Small intestine (tissue), 16 donors: ENCODE measurements at places on chromosomes 3 and 15.

DNA sequence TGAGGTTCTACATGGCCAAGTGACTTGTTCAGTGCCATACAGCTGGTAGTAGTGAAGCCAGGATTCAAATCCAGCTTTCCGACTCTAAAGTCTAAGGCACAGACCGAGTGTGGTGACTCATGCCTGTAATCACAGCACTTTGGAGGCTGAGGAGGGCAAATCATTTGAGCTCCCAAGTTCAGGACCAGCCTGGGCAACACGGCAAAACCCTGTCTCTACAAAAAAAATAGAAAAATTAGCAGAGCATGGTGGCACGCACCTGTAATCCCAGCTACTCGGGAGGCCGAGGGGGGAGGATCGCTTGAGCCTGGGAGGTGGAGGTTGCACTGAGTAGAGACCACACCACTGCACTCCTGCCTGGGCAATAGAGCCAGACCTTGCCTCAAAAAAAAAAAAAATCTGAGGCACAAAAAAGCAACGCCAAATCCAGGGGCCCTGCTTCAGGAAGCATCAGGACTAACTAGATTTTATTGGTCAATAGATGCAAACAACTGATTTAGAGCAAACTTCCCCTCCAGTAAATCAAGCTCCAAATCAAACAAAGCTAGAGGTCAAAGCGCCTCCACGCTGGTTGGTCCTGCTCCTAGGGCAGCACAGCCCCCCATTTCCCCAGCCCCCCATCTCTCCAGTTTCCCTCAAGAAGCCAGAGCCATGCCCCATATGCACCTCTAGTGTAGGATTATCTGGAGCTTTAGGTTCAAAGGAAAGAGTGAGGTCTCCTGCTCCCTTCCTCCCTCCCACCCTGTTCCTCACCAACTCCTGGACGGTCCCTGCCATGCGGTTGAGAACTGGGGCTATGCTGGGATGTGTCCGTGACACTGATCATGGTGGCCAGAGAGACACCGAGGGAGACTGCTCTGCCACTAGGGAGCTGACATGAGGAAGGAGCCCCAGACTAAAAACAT, 2.9 kb upstream of the TNK2 start:
- no peak for DNase-seq

DNA sequence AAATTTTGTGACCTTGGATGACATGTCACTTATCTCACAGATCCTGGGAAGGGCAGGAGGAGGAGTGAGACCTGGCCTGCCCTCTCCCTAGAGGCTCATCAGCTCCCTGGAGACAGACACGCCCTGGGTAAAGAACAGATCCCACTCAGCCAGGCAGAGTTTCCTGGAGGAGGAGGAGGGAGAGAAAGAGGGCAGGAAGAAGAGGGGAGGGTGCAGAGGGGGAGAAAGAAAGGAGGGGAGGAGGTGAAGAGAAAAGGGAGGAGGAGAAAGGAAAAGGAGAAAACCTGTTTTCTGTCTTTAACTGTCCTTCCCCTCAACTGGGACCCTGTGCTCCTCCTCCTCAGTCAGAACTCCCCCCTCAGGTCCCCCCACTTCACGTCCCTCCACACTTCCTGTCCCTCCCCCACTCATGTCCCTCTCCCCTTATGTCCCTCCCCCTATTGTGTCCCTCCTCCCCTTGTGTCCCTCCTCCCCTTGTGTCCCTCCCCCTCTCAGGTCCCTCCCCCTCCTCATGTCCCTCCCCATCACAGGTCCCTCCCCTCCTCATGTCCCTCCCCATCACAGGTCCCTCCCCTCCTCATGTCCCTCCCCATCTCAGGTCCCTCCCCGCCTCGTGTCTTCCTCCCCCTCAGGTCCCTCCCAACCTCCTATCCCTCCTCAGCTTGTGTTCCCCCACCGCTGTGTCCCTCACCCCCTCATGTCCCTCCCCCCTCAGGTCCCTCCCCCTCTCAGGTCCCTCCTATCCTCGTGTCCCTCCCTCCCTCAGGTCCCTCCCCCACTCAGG, 52.3 kb upstream of the CGNL1 start:
- peak; percentile 93 for DNase-seq

GRCh38 chr3:161264852-161265251, 43.7 kb downstream of the NMD3 start:
- DNase-seq: no peak

DNA sequence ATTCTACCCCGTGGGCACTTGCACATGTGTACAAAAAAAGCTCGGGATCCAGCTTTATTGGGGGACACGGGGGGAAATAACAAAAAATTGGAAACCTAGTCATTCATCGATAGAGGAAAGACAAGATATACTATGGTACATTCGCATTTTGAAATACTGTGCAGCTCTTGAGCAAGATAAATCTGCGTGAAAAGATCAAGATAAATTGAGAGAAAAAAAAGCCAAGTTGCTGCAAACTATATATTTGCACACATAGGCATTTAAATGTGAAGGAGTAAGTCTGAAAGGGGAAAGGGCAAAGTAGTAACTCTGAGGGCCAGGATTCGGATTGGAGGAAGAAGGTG, 620 bp upstream of the UBR1 start:
- no peak for DNase-seq

GRCh38 chr3:25817107-25817506, 27.2 kb downstream of the OXSM start:
- peak; percentile 25 for DNase-seq

DNA sequence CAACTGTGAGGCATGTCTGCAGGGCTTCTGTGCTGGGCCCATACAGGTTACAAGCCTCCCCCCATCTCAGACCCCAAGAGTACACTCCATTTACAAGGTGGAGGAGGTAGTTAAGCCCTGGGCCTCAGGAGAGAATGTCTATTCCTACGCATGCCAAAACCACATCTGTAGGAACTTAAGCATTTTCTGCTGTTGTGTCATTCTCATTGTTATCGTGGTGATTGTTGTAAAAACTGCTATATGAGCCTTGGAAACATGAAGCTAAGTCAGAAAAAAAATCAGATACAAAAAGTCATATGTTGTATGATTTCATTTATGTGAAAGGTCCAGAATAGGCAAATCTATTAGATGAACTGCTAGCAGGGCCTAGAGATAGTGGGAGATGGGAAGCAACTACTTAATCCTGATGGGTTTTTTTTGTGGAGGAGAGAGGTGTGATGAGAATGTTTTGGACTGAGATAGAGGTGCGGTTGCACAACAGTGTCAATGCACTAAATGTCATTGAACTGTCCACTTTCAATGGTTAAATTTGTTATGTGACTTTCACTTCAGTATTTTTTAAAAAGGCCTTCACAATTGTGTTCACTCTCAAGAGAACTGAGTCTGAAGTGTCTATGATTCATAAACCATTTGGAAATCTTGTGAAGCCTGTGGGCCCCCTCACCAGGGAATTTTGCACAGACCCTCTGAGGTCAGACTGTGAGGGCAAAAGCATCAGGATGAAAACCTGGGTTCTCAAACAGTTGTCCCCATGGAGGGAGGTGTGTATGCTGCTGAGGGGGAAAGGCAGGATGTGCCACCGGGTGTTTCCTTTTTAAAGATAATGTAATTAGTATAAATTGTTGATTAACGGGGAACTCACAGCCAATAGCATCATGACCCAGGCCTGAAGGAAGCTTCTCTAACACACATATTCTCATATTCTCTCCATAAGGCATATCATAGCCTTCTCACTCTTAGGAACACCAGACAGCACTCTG, 3.2 kb downstream of the RTP3 start:
- DNase-seq: no peak

- no peak for DNase-seq
These were observed 98.3 kb downstream of the LIPC start for GRCh38 chr15:58530056-58530590.

- no peak for DNase-seq
These were observed 108.9 kb upstream of the KLF13 start for GRCh38 chr15:31217566-31218270.

DNA sequence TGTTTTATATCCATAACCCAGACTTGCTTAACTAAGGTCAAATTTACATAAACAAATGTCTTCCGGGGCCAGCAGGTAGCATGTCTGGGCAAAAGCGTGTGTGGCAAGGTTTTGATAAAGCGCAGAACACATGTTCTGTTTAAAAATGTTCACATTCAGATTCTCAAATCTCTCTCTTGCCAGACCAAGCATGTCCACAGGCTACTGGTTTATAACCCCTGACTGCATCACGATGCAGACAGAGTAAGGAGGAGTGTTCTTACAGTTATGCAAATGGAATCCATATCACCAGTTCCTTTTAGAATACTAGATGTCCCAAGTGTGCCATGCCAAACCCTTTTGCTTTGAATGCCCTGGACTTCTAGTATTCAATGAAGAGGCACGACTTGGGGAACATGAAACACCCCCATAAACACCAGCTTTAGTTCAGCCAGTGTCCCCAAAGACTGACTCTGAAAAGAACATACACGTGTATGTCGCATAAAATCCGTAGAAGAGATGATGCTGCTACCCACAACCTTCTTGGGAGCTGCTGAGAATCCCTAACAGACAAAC, 412.0 kb downstream of the CNTN4 start:
- DNase-seq: no peak

DNA sequence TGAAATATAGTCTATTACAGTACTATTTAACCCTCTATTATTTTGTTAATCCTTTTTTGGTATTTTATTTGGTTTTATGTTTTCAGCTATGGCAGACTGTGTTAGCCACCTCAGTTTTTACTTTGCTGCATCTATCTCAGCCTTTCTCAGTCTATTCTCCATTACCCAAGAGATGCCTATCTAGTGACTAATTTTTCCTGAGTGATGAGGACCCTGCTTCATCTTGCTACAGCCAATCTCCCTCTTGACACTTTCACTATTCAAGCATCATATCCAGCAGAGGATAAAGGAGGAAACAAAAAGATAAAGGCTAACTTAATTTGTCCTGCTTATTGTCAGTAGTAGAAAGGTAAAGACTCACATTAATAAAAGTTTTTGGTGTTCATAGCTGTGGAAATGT, 141.8 kb upstream of the NECTIN3 start:
- DNase-seq: no peak

GRCh38 chr3:99373088-99373845, 265.1 kb upstream of the COL8A1 start:
- DNase-seq: no peak

- no peak for DNase-seq
These were observed 15.9 kb upstream of the SLC4A7 start for GRCh38 chr3:27500035-27500434.

DNA sequence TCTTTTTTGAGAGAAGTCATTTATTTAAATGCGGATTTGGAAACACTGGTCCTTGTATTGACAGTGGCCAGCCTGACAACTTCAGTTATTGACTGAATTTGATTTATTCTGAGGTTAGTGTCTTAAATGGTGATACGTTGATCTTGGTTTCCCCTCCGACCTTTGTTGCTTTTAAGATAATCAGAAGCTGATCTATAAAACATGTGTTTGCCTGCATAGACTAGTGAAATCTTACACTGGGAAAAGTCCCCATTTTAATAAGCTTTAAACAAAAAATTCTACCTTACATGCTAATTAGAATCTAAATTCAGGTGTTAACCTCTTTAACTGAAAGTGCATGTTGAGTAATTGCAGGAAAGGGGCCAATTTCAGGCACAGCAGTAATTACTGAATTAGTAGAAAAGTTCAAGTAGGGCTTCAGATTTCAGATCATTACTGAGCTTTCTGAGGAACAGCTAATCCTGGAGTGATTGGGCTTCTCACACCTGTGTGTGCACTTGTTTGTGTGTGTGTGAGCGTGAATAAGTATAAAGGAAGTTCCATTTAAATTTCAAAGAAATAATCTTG, 221.4 kb downstream of the SOX2 start:
- DNase-seq: no peak

DNA sequence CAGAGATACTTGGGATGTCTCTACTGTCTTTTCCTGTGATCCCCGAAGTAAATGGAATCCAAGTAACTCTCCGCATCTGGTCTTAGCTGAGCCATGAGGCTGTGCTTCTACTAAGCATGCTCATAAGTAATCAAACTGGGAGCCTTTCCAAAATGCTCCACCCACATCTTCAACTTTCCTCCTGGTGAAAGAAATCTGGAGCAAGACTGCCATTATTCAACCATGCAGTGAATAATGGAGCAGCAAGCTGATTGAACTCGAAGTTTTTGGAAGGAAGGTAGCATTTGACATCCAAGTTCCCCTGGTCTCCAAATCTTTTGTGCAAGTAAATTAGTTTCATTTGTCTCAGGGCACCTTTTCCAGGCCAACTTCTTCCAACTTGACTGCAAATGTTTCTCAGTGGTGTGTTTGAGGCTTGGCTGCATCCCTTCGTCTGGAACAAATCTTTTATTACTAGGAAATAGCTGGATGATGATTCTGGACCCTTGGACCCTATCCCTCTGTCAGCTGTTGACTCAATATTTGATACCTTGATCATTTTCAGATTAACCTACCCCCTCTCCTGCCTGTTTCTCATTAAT, 19.4 kb downstream of the GXYLT2 start:
- DNase-seq: no peak

DNA sequence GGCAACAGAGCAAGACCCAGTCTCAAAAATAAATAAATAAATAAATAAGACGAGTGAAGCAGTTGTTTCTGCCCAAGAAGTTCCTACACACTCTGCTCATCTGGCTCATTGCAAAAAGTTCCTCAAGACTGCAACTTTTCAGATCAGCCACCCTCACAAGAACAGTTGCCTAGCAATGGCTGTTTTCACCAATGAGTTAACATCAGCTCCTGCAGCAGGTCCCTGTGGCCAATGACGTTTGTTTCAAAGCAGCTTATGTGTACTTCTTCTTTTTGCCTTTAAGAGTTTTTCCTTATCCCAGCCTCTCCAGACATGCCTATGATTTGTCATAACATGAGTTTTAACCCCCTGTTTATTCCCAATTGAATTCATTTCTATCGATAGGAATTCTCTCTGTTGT, 118.4 kb upstream of the SPRED1 start:
- DNase-seq: no peak

GRCh38 chr3:42544492-42545283, 37.1 kb downstream of the SEC22C start:
- peak; percentile 46 for DNase-seq

GRCh38 chr3:146331967-146332366, 81.1 kb upstream of the PLSCR4 start:
- DNase-seq: no peak

- peak; percentile 59 for DNase-seq
These were observed 533 bp downstream of the RYK start for GRCh38 chr3:134249935-134250716.

- DNase-seq: no peak
These were observed 79.4 kb upstream of the CNTN3 start for GRCh38 chr3:74693696-74694393.

DNA sequence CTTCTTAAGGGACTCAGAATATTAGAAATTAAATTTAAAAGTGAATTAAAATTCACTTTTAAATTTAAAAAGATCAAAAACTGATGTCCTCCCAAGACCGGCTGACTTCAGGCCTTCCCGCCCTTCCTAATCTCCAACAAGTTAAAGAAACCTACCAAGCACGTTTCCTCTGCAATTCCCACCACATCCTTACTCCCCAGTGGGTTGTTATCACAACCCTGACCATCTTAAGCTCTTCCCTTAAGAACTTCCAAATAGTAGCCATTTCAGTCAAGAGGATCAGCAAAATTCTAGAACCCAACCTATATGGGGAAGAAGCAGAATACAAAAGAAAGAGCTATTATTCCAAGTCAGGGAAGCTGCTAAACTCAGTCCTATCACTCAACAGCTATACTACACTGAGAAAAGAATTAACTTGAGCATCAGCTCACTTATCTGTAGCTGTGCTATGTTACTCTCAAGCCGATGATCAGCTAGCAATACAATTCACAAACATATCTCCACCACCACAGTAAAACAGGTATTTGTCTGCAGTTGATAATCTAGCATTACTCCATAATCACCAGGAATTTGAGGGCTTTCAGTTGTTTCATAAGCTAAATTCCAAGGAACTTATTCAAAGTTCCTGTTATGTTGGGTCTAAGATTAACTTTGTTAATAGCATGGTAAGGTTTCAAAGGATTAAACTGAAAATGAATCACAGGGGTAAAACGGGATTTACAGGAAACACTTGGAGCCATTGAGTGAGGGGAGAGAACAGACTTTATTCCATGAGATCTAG, 14.3 kb downstream of the ABCC5 start:
- no peak for DNase-seq
